Lower lobe of right lung (tissue), 2 donors: ENCODE measurements at places on chromosomes 5 and 9. TPM values are rescaled to one million over a fixed set of nuclear protein-coding genes. Genes with fewer than 3 reads are reported as not detected.
A peak's percentile ranks its signal among the peaks of the same experiment; 100 is the strongest.

PCDHA7 gene
- total RNA-seq: 0.15 TPM

ARHGEF37 gene
- 13.5 TPM for total RNA-seq

ADAMTSL1 gene
- 3.7 TPM for total RNA-seq

TLX3 gene
- not detected for total RNA-seq

AGXT2 gene
- not detected for total RNA-seq

SPATA31D4 gene
- total RNA-seq: not detected

GDNF gene
- not detected for total RNA-seq

ZFP37 gene
- total RNA-seq: 1.1 TPM

TOR4A gene
- total RNA-seq: 27.2 TPM

MPDZ gene
- total RNA-seq: 31.3 TPM

KCTD16 gene
- 2.5 TPM for total RNA-seq

DNA sequence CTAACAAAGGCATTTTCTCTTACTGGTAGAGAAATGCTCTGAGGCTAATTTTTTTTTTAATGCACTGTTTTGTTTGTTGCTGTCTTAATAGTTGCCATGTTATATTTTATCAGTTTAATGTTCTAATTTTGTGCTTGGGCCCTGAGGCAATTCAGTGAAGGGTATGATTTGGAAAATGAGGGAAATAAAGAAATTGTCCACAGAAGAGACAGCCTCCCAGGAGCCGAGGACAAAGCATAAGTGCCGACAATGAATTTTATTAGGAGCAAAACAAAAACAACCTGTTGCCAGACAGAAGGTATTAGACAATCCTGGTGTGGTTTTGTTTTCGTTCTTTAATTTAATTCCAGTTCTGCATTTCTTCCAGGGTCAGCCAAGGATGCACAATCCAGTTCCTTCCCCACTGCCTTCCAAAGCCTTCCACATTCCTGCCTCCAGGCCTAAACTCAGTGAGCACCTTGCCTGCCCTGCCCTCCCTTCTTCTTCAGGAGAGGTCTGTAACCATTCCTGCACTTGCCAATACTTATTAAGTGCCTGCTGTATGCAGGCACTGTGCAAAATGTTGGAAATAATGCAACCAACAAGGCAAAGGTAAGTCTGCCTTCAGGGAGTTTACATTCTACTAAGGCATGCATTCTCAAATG is 4.3 kb upstream of the TCOF1 start:
- DNase-seq: no peak

GRCh38 chr9:81861644-81862043 is 66.6 kb upstream of the SPATA31D4 start:
- no peak for DNase-seq

DNA sequence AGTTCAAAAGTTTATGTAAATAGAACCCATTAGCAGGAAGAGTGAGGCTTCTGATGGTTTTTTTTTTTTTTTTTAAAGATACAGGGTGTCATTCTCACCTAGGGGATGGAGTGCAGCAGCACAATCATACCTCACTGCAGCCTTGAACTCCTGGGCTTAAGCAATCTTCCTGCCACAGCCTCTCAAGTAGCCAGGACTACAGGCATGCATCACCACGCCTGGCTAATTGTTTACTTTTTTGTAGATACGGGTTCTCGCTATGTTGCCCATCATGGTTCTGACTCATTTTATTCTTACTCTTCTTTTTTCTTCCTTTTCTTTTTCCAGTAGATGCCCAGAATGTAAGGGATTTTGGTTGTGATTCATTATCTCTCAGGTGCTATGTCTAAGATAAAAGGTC is 201.1 kb downstream of the NNT start:
- DNase-seq: no peak

DNA sequence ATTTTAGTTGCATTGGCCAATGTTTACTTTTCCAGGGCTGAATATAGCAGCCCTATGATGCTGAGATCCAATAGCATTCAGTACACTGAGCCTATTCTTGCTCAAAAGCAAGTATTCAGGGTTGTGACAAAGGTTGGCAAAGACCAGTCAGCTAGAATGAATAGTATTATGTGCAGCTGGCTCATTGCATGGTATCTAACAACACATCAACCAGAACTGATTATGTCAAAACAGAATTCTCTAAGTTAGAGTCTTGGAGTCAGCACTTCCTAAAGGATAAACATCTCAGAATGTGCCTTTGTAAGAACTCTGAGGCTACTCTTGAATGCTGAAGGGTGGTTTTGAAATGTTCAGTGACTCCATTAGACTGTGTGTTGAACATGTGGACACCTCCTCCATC is 774.5 kb upstream of the RGMB start:
- no peak for DNase-seq

- no peak for DNase-seq
Observed at GRCh38 chr5:124263680-124264491, 482.6 kb downstream of the ZNF608 start.

GRCh38 chr5:96868603-96869371 is 7.5 kb upstream of the ERAP2 start:
- no peak for DNase-seq

- no peak for DNase-seq
Observed at GRCh38 chr5:132595624-132596023, 38.8 kb downstream of the RAD50 start.

GRCh38 chr5:180291234-180291940 is 496 bp downstream of the MAPK9 start:
- DNase-seq: no peak

DNA sequence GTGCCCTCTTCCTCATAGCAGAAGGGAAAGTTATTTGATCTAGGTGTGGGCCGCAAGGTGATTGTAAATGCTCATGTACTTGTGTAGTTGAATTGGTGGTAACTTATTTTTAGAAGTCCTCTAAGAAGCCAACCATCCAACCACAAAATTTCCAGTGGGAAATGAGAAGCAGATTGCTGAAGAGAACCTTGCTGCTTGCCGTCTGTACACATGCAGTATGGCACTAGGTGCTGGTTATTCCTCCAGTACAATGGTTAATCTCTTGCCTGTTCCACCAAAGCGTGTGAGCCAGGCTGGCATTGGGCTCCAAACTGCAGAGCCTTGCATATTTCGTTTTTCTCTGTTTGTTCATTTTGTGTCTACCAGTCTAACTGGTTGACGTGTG is 28.0 kb downstream of the PIP5K1B start:
- DNase-seq: no peak

GRCh38 chr9:108282872-108283271 is 572.9 kb downstream of the ACTL7B start:
- DNase-seq: no peak

GRCh38 chr5:73355108-73355507 is 93.5 kb downstream of the FOXD1 start:
- DNase-seq: no peak

GRCh38 chr5:172113036-172113435 is 75.0 kb downstream of the STK10 start:
- DNase-seq: peak; percentile 41

- DNase-seq: no peak
Observed at GRCh38 chr5:32115985-32116384, 58.1 kb downstream of the GOLPH3 start.

GRCh38 chr5:150081541-150082283 is 4.6 kb downstream of the CSF1R start:
- peak; percentile 90 for DNase-seq

DNA sequence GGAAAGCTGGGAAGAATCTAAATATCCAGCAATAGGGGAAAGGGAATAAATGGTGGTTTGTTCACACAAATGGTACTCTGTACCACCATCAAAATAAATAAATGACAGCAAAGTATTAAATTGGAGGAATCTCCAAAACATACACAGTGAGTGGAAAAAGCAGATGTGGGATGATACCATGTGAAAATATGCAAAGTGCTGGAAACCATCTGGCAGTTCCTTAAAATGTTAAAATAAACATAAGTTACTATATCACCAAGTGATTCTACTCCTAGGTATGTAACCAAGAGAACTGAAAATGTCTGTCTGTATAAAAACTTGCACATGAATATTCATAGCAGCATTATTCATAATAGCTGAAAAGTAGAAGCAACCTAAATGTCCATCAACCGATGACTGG is 41.9 kb upstream of the TEX48 start:
- DNase-seq: no peak

DNA sequence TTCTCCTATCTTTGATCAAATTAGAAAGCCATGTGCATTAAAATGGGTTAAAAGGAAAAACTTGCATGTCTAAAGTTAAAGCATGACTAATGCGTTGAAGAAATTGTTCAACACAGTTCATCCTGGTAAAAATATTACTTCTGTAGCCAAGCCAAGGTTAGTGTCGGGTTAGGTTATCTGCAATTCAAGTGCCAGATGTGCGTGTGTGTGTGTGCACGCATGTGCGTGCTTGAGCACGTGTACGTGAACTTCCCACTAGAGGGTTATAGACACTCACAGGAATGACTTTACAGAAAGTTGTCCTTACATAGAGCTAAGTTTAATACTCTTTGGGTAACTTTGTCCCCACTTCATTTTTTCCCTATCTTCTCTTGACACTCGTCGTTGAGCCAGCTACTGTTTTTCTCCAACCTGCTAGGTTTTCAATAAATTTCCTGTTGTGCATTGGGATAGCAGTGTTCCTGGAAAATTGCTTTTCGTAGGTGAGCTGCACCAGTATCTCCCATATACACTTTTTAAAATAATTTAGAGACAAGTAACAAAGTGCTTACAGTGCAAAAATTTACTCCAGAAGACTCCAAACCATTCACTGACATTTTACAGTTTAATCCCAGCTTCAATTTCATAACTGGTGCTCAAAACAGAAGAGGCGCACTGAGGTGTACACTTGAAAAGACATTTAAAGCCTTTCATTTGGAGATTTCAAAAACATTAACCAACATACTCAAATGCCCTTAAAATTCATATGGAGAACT is 353.8 kb downstream of the NFIB start:
- no peak for DNase-seq

- no peak for DNase-seq
Observed at GRCh38 chr9:29750062-29750461, 2176.8 kb upstream of the C9orf72 start.

DNA sequence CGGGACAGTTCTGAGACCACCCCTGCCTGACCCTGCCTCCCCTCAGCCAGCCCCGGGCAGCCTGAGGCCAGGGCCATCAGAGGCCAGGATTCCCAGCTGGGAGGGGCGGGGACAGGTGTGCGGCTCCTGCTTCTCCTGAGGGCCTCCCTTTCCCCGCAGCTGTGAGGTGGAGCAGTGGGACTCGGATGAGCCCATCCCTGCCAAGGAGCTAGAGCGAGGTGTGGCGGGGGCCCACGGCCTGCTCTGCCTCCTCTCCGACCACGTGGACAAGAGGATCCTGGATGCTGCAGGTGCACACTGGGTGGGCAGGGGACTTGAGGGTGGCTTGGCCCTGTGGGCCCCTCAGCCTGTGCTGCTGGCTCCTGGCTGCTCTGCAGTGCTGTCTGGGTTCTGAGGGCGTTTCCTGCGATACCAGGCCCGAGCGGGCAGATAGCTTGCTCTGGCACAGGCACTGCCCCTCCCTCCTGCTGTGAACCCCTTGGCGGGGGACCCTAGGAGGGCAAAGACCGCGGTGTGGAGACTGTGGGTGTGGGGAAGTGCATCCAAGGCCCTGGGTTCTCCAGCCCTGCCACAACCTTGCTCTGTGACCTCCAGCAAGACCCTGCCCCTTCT is 2.3 kb downstream of the GRHPR start:
- no peak for DNase-seq
